ENCODE measurements at places on chromosomes 1 and 21.

GRCh38 chr1:205423814-205424399 lies 2.1 kb upstream of the LEMD1 start:
- no peak for DNase-seq

DNA sequence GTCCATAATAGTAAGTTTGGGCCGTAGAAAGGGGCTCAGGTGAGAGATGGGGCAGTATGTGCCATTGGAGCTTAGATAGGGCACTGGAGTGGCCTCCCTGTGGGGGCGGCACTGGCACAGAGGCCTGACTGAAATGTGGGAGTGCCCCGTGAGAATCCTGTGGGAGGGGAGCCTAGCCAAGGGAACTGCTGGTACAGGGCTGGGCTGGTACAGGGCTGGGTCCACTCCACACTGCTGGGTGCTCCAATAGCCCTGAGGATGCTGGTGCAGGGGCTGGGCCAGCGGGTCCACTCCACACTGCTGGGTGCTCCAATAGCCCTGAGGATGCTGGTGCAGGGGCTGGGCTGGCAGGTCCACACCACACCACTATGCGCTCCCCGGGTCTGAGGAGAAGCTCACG lies 44.8 kb upstream of the PWP2 start:
- no peak for DNase-seq

DNA sequence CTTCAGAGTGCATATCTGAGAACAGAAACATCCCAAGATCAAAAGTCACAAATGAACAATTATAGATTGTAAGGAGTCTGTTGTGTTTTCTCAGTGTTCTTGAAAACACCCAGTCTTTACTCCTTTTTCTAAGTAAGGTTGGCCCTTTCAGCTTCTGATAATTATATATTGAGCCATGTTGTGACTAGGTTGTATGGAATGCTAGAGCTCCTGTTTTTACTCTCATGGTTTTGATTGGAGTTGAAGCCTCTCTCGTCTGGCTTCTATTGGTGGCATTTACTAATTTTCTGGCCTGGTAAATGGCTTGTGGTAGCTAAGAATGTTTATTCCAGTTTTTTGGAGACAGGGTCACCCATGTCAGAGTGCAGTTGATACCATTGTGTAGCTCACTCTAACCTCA lies 84.7 kb downstream of the NDUFS5 start:
- no peak for DNase-seq

DNA sequence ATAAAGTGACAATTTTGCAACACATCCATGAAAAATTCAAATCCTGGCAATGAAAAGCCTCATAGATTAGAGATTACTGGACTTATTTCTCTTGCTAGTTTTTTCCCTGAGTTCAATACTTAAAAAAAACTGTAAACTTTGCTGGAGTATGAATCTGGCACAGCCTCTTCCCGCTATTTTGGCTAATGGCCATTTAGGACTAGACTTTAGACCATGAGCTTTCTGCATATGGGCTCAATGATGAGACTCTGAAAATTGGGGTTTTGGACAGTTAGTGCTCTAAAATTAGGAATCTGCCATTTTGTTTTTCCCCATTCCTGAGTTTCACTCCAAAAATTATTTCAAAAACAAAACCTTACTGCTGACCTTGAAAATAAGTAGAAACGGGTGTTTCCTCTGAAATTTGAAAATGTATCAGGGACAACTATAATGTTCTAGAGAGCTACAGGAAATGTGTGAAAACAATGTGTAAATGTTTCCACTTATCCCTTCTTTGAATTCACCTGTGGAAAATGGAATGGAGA lies 137.5 kb downstream of the HMCN1 start:
- DNase-seq, result no peak

DNA sequence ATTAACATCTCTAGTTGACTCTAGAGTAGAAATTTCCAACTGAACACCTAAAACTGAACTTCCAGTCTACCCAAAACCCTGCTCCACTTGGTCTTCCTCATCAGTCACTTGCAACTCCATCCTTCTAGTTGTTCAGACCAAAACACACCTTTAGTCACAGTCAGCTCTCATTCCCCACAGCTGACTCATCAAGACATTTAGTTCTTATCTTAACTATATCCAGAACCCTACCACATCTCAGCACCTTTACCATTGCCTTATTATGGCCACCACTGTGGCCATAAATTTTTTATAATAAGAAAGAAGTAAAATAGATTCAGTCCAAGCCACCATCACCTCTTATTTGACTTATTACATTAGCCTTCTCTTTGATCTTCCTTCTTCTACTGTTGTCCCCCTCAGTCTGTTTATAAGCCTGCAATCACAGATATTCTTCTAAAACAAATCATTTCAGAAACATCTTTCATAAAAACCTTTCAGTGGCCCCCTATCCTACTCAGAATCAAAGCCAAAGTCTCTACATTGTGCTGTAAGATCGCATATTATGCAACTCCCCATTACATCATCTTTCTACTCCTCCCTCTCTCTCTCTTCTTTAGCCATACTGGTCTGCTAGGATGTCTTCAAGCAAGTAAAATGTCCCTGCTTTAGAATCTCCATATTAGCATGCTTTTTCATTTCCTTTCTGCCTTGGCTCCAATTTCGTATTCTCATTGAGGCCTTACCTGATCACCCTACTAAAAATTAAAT lies 275.9 kb downstream of the LRRC40 start:
- DNase-seq, result no peak

GRCh38 chr1:11731691-11732283 lies 4.1 kb upstream of the AGTRAP start:
- no peak for DNase-seq

DNA sequence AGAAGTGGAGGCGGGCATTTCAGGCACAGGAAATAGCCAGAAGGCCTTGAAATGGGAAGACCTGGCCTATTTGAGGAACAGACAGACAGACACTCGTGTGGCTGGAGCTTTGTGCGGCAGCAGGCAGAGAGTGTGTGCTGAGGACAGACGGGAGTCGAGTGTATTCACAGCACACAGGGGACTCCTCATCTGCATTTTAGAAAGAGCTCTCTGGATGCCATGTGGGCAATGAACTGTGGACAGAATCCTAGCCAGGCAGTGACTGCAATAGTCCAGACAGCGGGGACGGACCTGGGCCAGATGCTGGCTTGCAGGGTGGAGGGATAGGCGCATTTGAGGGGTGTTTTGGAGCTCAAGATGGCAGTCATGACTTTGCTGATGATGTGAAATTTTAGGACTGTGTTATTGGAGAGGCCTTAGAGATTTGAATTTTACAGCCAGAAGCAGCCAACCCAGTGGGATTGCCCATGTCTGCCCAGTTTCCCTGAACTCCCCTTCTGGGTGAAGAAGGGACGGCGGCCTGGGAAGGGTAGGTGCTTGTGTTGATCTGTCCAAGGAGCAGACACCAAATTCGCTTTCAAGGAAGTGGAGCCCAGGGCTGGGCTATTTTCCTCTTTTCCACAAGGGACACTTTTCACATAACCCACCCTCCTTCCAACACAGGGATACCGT lies 43.7 kb downstream of the CHAF1B start:
- DNase-seq, result no peak

DNA sequence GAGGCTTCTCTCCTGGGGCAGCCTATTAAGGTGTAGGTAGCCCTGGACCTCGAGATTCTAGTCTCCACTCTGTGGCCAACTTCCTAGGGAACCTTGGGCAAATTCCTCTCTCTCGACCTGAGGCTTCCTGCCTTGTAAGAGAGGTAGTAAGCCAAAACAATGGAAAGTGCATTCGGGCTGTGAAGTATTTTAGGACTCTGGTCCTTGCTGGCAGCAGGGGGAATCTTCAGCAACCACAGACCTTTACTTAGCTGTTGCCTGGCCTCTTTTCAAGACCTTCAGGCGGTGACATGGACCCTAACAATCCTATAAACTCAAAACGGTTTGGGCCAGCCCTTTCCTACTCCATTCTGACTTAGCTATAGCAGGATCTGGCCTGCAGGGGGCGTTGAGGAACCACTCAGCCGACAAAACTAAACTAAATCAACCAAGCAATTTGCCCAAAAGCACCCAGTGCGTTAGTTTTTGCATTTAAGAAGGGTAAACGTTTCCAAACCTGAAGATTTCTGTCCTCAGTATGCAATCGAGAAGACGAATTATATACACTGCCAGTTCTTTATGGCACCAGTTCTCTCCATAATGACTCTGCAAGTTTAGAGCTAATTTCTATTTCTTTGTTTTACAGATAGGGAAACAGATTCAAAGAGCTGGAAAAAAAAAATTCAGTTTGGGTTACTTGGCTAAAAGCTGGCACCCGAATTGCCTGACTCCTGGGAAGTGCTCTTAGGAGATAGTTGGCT lies 10.9 kb upstream of the SESN2 start:
- DNase-seq, result no peak

DNA sequence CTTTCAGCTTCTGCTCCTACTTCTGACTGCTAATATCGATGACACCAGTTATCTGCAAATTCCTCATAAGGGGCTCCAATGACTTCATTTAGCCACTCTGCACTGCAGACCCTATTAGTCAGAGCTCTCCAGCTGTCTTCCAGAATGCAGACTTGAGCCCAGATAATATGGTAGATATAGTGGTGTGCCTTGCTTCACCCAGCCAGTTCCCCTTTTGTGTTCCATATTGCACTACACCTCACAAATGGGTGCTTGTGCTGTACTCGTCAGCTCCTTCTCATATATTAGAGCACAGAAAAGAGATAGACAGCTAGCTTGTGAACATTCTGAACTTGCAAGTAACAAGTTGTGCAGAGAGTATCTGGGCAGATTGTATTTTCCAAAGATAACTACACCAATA lies 23.7 kb upstream of the COG2 start:
- no peak for DNase-seq

DNA sequence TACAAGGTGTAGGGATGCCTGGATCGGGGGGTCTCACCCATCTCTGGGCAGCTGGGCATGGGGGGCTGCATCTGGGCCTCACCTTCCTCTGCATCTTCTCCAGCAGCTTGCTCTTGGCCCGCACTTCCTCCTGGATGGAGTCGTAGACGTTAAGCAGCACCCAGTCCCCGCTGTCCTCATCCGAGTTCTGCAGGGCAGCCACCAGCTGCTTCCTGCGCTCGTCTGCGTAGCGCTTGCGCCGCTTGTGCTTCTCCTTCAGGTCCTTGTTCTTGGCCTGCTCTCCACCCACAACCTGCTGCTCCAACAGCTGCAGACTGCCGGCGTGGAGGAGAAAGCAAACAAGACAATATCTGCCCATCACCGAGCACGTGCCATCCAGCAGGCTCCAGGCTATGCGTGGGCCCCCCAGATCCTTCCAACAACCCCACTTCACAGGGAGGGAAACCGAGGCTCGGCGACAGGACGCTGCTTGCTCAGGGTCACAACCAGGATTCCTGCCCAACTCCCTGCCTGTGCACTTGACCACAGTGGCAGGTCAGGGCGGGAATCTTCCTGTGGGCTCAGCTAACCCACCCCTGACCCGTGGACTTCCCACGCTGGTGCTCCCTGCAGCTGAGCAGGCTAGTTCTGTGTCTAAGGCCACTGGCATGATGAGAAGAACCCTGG lies 21.5 kb upstream of the DDOST start:
- DNase-seq, result no peak

GRCh38 chr21:25425156-25425555 lies 182.1 kb downstream of the MRPL39 start:
- no peak for DNase-seq

DNA sequence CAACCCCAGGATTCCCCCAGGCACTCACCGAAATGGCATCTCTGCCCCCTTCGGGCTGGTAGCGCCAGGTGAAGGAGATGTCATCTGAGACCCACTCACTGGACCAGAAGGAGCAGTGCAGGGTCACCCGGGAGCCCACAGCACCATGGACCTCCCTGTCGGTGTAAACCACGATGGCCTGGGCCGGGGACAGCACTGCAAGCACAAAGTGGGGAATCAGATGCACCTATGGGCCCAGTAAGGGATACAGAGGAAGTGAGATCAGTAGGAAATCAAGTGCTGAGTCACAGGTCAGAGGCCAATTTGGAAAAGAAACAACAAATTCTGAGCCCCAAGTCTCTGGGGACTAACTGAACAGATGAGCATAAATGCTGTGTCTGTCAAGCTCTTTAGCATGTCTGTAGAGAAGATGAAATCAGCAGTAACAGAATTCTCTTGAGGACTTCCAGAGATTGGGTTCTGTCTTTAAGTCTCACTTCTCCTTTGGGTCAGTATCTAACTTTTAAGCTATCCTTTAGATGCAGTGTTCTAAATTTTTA lies 2.5 kb downstream of the MPZ start:
- DNase-seq, result no peak

DNA sequence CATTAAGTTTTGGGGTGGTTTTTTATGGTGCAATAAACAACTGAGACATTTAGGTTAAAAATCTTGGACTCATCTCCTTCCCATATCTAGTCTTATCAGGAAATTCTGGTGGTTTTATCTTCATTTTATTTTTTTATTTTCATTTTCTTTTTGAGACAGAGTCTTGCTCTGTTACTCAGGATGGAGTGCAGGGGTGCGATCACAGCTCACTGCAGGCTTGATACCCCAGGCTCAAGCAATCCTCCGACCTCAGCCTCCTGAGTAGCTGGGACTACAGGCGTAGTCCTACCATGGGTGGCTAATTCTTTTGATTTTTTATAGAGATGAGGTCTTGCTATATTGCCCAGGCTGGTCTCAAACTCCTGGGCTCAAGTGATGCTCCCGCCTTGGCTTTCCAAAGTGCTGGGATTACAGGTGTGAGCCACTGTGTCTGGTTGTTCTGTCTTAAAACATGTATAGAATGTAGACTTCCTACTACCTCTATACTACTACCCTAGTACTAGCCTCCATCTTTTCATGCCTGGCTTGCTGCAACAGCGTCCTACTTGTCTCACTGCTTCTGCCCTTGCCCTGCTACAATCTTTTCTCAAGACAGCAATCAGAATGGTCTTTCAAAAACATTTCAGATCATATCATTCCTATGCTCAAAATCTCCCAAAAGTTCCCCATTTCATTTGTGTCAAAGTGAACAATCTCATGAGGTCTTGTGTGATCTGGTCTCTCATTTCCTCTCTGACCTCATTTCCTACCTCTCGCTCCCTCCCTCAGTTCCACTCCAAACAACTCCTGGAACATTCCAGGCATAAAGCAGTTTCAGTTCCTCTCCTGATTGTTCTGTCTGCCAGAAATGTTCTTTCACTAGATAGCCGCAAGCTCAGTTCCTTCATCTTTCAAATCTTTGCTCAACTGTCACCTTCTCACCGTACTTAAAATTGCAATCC lies 5.9 kb upstream of the FCGR2A start:
- no peak for DNase-seq

DNA sequence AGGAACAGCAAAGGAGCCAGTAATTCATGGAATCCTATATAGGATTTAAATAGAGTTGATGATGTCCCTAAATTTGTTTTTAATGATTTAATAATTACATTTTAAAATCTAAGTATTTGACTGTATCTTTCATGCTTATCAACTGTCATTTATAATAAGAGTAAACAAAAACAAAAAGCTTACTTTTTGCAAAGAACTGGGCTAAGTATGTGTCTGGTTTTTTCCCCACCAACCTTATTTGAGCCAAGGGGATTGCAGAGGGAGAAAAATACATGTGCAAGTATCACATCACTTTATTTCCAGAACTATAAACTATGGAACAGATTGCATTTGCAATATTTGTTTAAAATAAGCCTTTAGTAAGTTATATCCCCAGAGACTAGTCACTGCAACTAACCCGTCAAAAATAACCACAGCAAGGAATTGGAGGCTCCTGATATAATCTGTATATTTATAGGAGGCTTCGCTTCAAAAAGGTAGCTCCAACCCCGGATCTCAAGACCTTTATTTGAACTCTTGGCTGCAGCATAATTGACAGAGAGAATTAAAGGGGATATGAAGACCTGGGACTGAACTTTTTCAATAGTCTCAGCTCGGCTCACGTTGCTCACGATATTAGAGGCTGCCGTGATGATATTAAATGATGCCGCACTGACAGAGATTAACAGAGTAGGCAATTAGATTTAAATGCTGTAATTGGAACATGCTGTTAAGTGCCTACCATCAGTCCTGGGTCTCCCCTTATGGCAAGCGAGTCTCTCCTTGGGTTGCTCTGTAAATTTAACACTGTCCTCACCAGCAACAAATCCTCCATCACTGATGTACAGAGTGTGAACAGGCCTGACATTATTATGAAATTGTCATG lies 329.1 kb upstream of the NFIA start:
- DNase-seq, result no peak
